Stimulated activated CD8-positive, alpha-beta memory T cell treated with anti-CD3 and anti-CD28 coated beads, Interleukin-4, amount 100 ng/mL, for 4 hours (primary cell): ENCODE measurements at places on chromosomes 5 and 9.

DNA sequence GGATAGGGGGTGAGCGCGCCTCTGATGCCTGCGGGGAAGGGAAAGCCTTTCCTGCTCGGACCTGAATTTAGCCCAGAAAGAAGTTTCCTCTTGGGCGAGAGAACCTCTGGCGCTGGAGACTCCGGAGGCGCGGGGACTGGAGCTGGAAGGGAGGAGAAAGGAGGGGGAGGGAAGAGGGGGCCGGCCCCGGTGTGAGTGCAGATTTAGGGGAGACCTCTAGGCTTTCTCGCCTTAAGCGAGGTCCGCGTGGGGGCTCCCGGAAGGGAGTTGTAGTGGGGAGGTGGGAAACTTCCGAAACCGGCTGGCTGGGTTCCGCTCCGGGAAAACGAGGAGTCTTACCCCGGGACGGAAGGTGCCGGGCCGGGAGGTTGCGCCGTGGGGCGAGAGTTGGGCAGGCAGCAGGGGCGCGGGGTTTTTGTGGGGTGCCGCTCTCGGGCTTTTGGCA is 1.3 kb downstream of the PCSK5 start:
- DNase-seq = no peak

GRCh38 chr5:143019157-143019556 is 249.0 kb downstream of the ARHGAP26 start:
- DNase-seq = no peak

- DNase-seq = no peak
Measured at GRCh38 chr9:31335529-31336234, 1048.8 kb upstream of the ACO1 start.

DNA sequence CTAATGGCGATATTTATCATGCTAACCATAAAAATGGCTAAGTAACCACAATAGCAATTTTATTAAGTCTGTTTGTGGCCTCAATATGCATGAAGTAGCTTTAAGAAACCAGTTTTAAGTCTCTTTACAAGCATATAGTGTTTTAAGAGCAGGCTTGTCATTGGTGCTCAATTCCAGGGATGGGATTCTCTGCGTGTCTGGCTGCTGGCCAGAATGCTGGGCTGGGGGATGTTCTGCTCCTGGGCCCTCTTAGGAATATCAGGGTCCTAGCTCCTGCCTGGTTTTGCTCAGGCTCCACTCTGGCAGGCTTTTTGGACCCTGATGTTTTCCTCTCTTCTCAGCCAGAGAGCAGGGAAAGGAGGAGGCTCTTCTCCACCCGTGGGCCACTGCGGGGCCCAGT is 127.2 kb downstream of the PDE8B start:
- no peak for DNase-seq

DNA sequence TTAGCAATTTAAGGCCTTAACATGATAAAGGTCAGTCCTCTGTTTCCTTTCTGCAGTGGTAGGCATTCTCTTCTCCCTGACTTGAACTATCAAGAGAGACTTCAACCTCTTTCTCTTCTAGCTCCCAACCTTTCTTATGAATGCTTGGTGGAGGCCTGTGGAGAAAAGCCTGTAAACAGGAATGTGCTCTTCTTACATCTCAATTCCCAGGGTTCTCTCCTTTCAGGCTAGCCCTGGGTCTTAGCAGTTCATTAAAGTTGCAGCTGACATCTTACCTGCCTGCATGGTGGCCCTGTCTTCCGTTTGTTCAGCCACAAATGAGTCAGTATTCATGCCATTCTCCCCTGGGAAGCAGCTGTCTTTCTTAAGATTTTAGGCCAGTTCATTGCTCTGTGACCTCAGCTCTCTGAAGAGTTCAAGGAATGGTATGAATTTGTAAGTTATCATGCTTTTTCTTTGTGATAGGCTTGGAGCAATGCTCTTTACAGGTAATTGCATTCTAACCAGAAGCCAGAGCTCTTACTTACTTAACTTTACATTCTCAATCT is 77.8 kb downstream of the ADCY2 start:
- DNase-seq = no peak

GRCh38 chr5:169875731-169876130 is 104.6 kb downstream of the INSYN2B start:
- DNase-seq = no peak

GRCh38 chr5:142626099-142626498 is 59.8 kb downstream of the FGF1 start:
- no peak for DNase-seq

DNA sequence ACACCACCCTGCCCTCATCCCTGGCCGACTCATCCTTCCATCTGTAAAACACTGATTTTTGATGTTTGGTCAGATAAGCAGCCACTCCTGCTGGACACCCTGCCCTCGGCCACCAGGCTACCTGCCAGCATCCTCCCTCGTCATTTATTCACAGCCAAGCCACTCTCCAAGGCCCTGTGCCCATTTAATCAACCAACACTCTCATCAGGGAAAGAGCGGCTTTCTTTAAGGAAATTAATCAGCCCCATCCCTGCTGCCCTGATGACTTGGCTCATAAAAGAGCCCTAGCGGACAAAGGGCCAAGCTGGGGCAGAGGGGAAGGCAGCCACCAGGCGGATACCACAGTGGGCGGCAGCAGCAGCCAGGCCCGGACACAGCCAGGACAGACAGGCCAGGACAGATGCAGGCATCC is 52.4 kb downstream of the GOLM1 start:
- DNase-seq = no peak

GRCh38 chr9:126617823-126618165 is 4.1 kb downstream of the LMX1B start:
- DNase-seq = no peak
